SK-N-DZ (cell line): ENCODE measurements at places on chromosomes 6 and 20.

DNA sequence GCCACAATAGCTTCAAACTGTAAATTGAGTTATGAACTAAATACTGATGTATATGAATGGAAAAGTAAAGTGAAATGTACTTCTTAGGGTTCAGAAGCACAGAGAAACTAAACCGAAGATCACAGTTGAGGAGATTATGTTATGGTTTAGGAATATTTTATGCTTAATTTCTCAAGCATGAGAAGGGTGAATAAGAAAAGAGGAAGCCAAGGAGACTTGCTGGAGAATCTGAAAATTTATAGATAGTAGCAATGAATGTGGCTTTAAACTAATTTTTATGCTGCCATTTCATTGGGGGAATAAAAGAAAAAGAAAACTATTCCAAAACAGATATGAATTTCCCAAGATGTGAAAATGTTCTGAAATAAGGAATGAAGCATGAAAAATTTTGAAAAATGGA, 5.6 kb downstream of the ANKS1A start:
- no peak for DNase-seq

DNA sequence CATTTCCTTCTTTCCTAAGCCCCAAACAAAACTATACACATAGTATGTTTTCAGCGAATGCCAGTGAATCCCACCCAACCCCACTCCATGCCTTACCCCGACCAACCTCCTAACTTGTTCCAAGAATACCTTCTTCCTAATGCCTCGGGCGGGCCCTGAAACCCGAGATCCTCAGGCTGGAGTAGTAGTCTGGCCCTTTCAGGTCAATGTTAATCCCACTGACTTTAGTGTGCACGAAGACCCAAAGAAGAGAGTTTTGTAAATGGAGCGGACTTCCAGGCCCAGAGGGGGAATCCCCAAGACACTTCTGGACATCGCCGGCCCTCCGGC, 394 bp downstream of the YIPF3 start:
- no peak for DNase-seq

DNA sequence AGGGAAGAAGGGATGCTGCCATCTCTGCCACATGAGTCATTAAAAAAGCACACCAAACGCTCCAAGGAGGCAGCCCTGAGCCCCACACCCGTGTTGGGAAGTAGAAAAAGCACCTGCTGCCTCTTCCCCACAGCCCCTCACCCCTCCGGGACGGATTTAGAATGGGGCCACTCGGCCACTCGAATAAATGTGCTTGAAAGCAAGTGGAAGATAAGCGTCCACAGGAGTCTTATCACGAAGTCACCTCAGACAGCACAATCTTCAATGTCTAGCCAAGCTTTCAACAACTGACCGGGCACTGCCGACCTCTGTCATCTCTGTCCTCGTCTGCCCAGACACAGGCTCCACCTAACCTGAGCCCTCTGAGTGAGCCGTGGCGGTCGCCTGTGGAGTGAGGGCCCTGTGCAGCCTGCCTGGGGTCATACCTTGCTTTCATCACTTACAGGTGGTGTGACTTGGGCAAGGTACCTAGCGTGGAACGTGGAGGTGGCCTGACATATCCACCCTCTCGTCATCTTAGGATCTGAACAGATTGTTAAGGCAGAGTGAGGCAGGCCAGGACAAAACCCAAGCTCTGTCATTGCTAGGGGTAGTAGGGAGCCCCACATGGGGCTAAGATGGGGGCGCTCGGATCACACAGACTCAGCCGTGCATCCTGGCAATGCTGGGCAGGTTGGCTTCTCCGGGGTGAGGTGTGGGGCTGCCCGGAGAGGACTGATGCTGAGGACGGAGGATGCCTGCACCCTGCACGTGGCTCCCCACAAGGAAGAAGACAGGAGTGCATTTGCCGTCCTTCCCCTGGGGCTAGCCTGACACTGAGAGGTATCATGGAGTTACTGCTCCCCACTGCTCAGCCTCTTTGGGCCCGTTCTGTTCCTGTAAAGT, 34.8 kb downstream of the PSMG4 start:
- no peak for DNase-seq

- no peak for DNase-seq
Measured at GRCh38 chr20:54477191-54477955, 2.0 kb downstream of the DOK5 start.

GRCh38 chr6:28489366-28490204, 26.0 kb downstream of the GPX6 start:
- no peak for DNase-seq

DNA sequence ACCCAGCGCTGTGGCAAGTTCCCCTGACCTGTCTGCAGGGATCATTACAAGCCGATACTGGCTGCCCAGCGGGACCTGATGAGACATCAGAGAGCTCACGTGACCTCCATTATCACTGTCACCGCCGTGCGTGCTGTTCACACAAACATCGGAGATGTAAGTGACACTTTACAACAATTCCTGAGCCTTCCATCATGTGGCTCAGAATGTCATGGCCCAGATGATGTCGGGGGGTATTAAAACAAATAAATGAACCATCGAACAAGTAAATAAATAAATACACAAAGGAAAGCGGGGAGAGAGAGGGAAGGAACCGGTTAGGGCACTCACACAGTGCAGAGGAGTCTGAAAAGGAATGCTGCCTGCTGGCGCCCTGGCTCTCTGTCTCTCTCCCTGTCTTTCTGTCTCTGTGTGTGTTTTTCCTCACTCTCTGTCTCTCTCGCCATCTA, 195.1 kb downstream of the BMP7 start:
- DNase-seq, result no peak

- no peak for DNase-seq
Measured at GRCh38 chr6:64256483-64256882, 620.9 kb downstream of the PHF3 start.

GRCh38 chr6:82085701-82086100, 161.8 kb downstream of the IBTK start:
- DNase-seq, result no peak

- no peak for DNase-seq
Measured at GRCh38 chr6:79267128-79267527, 32.6 kb upstream of the HMGN3 start.

DNA sequence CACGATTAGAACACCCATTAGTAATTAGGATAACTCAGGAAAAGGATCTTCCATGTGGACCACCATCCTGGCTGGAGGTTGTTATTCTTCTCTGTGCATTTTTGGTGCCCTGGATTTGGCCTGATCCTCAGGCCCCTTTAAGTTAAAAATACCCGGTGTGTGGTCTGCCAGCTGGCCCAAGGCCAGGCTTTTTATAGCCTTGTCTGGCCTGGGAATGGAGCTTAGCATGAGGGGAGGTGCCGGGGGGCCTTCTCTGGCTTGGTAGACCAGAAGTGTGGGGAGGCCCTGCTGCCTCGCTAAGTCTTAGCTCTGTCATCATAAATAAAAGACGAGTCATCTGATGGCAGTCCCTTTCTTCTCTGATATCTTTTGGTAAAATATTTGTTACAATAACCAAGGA, 71.4 kb downstream of the ARID1B start:
- no peak for DNase-seq

DNA sequence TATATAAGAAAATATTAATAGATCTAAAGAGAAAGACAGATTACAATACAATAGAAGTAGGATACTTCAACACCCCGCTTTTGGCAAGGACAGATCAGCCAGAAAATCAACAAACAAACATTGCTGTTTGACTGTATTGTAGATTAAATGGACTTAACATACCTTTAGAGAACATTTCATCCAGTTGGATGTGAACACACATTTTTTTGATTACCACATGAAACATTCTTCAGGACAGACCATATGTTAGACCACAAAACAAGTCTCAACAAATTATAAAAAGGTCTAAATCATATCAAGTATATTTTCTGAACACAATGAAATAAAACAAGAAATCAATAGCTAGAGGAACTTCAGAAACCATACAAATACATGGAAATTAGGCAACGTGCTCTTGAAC, 148.2 kb downstream of the TRMT11 start:
- DNase-seq, result no peak

- no peak for DNase-seq
Measured at GRCh38 chr20:63622732-63623131, 4.2 kb downstream of the GMEB2 start.

- DNase-seq, result peak; percentile 73
Measured at GRCh38 chr20:58878399-58878798, 25.9 kb downstream of the GNAS start.

- DNase-seq, result no peak
Measured at GRCh38 chr6:126664271-126664670, 324.4 kb downstream of the CENPW start.

- no peak for DNase-seq
Measured at GRCh38 chr20:42338294-42339201, 720.4 kb upstream of the CHD6 start.

DNA sequence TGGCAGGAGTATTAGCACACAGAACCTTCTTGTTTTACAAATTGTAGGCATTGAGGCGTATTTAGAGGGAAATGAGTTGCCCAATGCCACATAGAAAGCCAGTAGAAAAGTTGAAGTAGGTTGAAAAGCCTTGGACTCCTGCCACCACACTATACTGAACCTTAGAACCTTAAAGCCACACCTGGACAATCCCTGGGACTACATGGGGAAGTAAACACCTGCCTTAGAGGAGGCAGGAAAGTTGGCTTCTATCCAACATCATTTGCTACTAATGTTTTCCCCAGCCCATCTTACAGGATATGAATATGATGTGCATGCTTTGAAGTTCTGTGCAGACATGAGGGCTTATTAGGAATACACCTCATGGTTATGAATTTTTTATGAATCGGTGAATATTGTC, 5.3 kb upstream of the EPPIN start:
- DNase-seq, result no peak
